ENCODE measurements at places on chromosomes 4 and X.

GRCh38 chrX:97619499-97619898, 735.8 kb downstream of the RPA4 start:
- no peak for DNase-seq

DNA sequence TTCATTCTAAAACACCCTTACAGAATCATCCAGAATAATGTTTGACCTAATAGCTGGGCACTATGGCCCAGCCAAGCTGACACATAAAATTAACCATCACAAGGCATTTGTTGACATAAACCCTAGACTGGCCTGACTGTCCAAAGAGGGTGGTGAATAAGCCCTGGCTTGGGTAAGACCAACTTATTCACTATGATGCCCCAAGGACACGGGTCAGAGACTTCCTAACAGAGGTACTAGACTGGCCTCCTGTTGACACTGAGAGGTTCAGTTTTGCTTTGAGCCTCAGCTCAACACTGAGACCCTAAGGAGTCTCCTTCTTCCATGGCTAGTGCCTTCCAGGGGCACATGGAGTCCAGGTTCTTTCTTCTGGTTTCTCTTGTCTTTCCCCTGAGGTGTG, 21.3 kb downstream of the FGF2 start:
- DNase-seq, result no peak

- DNase-seq, result no peak
Measured at GRCh38 chr4:2075171-2075986, 16.3 kb downstream of the NAT8L start.

DNA sequence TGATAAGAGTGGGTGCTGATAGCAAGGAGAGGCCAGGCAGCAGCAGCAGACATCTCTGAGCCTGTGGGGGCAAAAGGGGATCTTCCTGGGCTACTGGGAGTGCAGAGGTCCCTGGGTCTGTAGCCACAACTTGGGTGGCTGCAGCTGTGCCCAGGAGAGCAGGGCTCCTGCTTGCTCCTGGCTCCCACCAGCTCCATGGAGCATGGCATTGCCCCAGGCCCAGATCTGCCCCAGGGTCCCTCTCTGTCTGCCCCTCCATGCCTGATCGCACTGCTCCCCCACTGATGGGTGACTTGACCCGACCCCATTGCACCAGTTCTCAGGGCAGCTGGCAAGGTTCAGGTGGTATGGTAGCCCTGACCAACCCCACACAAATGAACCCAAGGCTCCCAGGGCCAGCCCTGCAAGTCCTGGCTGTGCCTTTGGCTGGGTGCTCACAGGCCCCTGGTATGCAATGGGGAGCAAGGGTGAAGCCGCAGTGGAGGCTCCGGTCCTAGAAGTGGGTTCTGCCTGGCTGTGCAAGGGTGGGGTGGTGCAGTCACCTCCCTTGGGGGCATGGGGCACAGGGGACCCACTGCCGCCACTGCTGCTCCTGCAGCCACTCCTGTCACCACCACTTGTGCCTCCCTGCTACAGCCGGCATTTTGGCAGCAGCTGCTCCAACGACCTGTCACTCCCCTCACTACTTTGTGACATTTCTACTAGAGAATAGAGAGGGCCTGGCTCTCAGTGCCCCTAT, 184.9 kb downstream of the NPFFR2 start:
- DNase-seq, result no peak

GRCh38 chr4:152304220-152304619, 231.7 kb downstream of the FBXW7 start:
- DNase-seq, result no peak

- DNase-seq, result no peak
Measured at GRCh38 chr4:146108756-146109155, 66.8 kb upstream of the LSM6 start.

DNA sequence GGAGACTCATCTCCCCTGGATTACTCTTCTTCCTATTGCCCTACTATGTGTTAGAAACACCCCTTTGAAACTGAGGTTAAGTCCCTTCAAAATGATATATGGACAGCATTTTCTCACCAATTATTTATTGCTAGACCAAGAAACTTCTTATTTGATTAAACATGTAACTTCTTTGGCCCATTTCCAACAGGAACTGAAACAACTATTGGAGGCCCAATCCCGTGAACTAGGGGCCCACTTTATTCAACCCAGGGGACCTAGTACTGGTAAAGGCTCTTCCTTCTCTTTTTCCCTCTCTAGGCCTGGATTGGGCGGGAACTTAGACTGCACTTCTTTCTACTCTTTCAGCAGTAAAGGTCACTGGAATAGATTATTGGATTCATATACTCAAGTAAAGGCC, 16.7 kb upstream of the COL25A1 start:
- no peak for DNase-seq

- no peak for DNase-seq
Measured at GRCh38 chrX:153370293-153371055, 30.7 kb downstream of the PNMA6E start.
